ENCODE measurements at places on chromosomes 7 and 10. TPM values are rescaled to one million over a fixed set of nuclear protein-coding genes. Genes with fewer than 3 reads are reported as not detected.

The STEAP4 gene
- total RNA-seq: not detected

The LRRTM3 gene
- not detected for total RNA-seq

The ERVW-1 gene
- total RNA-seq: not detected

The LIPK gene
- not detected for total RNA-seq

DNA sequence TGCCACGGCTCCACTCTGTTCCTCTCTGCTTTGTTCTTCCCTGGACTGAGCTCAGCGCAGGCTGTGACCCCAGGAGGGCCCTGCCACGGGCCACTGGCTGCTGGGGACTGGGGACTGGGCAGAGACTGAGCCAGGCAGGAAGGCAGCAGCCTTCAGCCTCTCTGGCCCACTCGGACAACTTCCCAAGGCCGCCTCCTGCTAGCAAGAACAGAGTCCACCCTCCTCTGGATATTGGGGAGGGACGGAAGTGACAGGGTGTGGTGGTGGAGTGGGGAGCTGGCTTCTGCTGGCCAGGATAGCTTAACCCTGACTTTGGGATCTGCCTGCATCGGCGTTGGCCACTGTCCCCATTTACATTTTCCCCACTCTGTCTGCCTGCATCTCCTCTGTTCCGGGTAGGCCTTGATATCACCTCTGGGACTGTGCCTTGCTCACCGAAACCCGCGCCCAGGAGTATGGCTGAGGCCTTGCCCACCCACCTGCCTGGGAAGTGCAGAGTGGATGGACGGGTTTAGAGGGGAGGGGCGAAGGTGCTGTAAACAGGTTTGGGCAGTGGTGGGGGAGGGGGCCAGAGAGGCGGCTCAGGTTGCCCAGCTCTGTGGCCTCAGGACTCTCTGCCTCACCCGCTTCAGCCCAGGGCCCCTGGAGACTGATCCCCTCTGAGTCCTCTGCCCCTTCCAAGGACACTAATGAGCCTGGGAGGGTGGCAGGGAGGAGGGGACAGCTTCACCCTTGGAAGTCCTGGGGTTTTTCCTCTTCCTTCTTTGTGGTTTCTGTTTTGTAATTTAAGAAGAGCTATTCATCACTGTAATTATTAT is 1.2 kb downstream of the CLDN4 start:
- H3K36me3 ChIP-seq: no peaks in the 10 kb centered on the region
- no peak overlapping the region for H3K4me3 ChIP-seq
- no peak for DNase-seq
- peaks cover 5% of the 10 kb centered on the region for H3K27me3 ChIP-seq
- peaks cover 25% of the 10 kb centered on the region for H3K4me1 ChIP-seq

DNA sequence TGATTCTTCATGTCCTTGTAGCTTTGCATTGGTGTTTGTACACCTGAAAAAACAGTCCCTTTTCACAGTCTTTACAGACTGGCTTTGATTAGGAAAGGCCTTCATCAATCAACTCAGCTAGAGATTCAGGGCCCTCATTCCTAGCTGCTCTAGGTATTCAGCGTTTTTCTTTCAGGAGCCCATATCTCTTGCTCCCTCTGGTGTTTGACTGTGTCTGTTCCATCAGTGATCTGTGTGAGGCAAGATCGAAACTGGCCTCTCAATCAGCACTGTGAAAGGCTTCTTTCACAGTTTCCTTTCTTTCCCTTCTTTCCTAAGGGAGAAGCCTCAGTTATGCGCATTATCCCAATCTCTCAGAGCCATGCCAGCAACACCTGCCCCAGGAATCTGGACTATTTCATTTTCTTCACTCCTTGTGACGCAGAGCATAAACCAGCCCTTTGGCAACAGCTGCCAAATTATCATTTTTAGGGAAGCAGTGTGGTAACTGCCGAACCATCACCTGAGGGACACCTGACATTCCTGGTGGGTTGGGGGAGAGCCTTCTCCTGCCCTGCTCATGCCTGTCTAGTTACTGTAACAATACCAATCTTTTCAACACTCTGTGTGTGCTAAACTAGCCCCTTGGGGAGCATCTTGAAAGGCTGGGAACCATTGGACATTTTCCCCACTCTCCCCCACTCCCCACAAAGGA is 75.7 kb upstream of the CCDC71L start:
- H3K36me3 ChIP-seq: no peaks in the 10 kb centered on the region
- H3K4me3 ChIP-seq: no peak overlapping the region
- DNase-seq: peak; percentile 46
- H3K27me3 ChIP-seq: no peaks in the 10 kb centered on the region

GRCh38 chr7:50142425-50143017 is 49.5 kb upstream of the ZPBP start:
- H3K4me1 ChIP-seq: peaks cover 42% of the 10 kb centered on the region
- H3K36me3 ChIP-seq: no peaks in the 10 kb centered on the region
- H3K27me3 ChIP-seq: peaks cover 12% of the 10 kb centered on the region
- no peak for DNase-seq
- peak overlapping the region; percentile 42 for H3K27ac ChIP-seq

- no peaks in the 10 kb centered on the region for H3K36me3 ChIP-seq
- peak overlapping the region; percentile 78 for H3K4me3 ChIP-seq
- H3K4me1 ChIP-seq: peaks cover 28% of the 10 kb centered on the region
- H3K27ac ChIP-seq: no peak overlapping the region
Observed at GRCh38 chr10:62268027-62268398, 631 bp downstream of the RTKN2 start.

DNA sequence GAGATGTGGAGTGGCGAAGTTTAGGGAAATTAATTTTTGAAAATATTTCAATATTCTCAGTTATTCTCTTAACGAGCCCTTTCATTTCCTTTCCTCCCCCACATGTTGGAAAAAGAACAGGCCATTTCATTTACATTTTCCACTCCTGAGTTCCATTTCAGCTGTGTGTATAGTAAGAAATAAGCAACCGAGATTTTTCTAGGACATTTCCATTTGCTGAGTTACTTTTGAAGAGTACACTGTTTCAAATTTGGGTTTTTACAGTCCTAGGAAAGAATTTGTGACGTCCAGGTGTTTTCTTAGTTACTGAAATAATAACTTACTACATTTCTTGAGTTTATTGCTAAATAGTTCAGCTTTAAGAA is 1.2 kb downstream of the SEPTIN7 start:
- peaks cover 24% of the 10 kb centered on the region for H3K36me3 ChIP-seq
- H3K4me3 ChIP-seq: peak overlapping the region; percentile 95
- no peak for DNase-seq
- H3K4me1 ChIP-seq: peaks cover 49% of the 10 kb centered on the region

GRCh38 chr10:119988333-119988732 is 95.8 kb downstream of the SEC23IP start:
- no peaks in the 10 kb centered on the region for H3K36me3 ChIP-seq
- no peak for DNase-seq
- H3K4me1 ChIP-seq: no peaks in the 10 kb centered on the region
- peaks cover 16% of the 10 kb centered on the region for H3K27me3 ChIP-seq

DNA sequence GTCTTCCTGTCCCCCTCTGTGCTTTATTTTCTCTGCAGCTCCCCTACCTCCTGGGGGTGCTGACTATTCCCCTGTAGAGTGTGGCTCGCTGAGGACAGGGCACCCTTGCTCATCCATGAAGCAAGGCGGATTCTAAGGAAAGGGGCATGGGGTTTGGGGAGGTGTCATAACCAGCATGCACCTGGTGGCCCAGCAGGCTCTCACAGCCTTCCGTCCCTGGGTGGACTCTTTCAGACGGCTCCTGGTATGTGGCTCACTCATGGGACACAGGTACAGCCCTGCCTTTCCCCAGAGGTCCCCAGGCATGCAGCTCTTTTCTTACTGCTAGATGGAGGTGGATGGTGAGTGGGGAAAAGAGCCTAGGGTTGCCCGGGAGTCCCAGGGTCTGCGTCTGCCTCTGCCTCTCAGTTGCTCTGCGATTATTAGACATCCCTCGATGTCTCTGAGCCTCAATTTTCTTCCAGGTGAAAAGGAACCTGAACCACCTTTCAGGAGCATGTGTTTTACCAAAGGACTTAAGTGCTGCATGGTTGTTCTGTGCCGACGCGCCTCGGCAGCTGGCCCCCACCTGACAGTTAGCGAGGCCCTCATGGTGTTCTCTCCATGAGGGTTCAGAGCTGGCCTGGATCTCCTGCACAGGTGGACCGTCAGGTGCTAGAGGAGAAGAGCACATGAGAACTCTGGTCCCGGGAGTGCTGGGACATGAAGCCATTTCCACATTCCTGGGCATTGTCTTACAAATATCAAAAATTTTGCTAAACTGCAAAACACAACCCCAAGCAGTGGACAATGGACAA is 172.5 kb upstream of the SHH start:
- H3K4me3 ChIP-seq: no peak overlapping the region
- DNase-seq: peak; percentile 3
- H3K4me1 ChIP-seq: no peaks in the 10 kb centered on the region
- H3K36me3 ChIP-seq: no peaks in the 10 kb centered on the region
- no peak overlapping the region for H3K27ac ChIP-seq

- no peaks in the 10 kb centered on the region for H3K36me3 ChIP-seq
- DNase-seq: no peak
Observed at GRCh38 chr7:146606628-146607027, 490.0 kb downstream of the CNTNAP2 start.

GRCh38 chr7:101691822-101692384 is 62.8 kb upstream of the MYL10 start:
- no peak overlapping the region for H3K4me3 ChIP-seq
- H3K4me1 ChIP-seq: peaks cover 7% of the 10 kb centered on the region
- H3K27ac ChIP-seq: no peak overlapping the region

GRCh38 chr10:129964611-129965424 is 744 bp upstream of the EBF3 start:
- peaks cover 6% of the 10 kb centered on the region for H3K36me3 ChIP-seq
- H3K4me1 ChIP-seq: peaks cover 14% of the 10 kb centered on the region
- H3K27me3 ChIP-seq: peaks cover 69% of the 10 kb centered on the region
- no peak overlapping the region for H3K4me3 ChIP-seq

GRCh38 chr10:50832171-50832751 is 53.2 kb downstream of the A1CF start:
- no peaks in the 10 kb centered on the region for H3K36me3 ChIP-seq
- H3K27ac ChIP-seq: no peak overlapping the region
- DNase-seq: no peak
- no peak overlapping the region for H3K4me3 ChIP-seq
- peaks cover 19% of the 10 kb centered on the region for H3K27me3 ChIP-seq
- no peaks in the 10 kb centered on the region for H3K4me1 ChIP-seq

- no peaks in the 10 kb centered on the region for H3K36me3 ChIP-seq
- no peak overlapping the region for H3K27ac ChIP-seq
- H3K27me3 ChIP-seq: no peaks in the 10 kb centered on the region
- no peaks in the 10 kb centered on the region for H3K4me1 ChIP-seq
- no peak for DNase-seq
Observed at GRCh38 chr7:82327898-82328297, 115.7 kb downstream of the CACNA2D1 start.

DNA sequence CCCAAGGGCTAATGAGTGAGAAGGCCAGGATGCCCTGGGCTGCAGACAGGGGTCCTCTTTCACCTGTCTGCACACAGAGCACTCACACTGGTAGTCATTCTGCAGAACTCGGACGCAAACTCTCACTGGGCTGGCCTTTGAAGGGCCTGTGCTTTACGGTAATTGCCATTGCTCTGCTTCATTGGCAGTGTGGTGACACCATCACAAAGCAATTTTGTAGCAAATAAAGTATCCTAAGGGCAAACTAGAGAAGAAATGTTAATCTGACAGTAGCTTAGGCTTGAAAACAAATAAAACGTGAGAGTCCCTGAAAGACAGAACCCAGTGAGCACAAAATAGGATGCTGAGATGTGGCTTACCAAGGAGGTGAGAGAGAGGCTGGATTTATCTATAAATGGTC is 30.6 kb upstream of the FIGNL1 start:
- H3K4me3 ChIP-seq: no peak overlapping the region
- H3K27ac ChIP-seq: no peak overlapping the region
- no peak for DNase-seq
- H3K4me1 ChIP-seq: no peaks in the 10 kb centered on the region
- no peaks in the 10 kb centered on the region for H3K36me3 ChIP-seq

GRCh38 chr10:49174261-49174925 is 13.8 kb downstream of the TMEM273 start:
- H3K36me3 ChIP-seq: peaks cover 41% of the 10 kb centered on the region
- H3K27ac ChIP-seq: peak overlapping the region; percentile 9
- H3K4me3 ChIP-seq: no peak overlapping the region
- peaks cover 83% of the 10 kb centered on the region for H3K4me1 ChIP-seq
- no peak for DNase-seq
- no peaks in the 10 kb centered on the region for H3K27me3 ChIP-seq

DNA sequence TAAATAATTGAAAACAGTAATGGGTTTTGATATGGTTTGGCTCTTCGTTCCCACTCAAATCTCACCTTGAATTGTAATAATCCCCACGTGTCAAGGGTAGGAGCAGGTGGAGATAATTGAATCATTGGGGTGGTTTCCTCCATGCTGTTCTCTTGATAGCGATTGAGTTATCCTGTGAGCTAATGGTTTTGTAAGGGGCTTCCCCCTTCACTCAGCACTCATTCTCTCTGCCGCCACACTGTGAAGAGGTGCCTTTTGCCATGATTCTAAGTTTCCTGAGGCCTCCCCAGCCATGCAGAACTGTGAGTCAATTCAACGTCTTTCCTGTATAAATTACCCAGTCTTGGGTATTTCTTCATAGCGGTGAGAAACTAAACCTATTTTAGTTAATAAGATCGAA is 551.7 kb upstream of the POT1 start:
- no peaks in the 10 kb centered on the region for H3K36me3 ChIP-seq
- no peak for DNase-seq
- H3K4me1 ChIP-seq: no peaks in the 10 kb centered on the region
- H3K4me3 ChIP-seq: no peak overlapping the region
- H3K27me3 ChIP-seq: no peaks in the 10 kb centered on the region

DNA sequence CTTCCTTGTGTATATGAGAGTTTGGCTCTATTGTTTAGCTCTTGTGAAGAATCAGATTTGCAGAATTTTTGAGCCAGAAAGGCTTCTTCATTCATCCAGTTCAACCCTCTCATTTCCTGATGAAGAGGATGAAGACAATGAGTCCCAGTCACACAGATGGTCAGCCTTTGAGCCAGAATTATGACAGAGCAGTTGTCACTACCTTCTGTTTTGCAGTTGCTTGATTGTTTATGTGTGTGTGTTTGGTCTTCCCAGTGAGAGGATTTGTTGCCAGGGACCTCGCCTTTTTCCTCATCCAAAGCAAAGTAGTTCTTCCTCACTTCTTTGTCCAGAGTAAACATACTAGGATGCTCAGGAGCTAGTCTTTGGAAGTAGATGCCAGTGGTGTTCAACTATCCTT is 15.6 kb downstream of the MDFIC start:
- H3K36me3 ChIP-seq: peaks cover 50% of the 10 kb centered on the region
- H3K4me3 ChIP-seq: no peak overlapping the region
- H3K4me1 ChIP-seq: peaks cover 59% of the 10 kb centered on the region
- no peak for DNase-seq
- no peak overlapping the region for H3K27ac ChIP-seq

- H3K27ac ChIP-seq: no peak overlapping the region
- H3K36me3 ChIP-seq: peaks cover 3% of the 10 kb centered on the region
- no peak overlapping the region for H3K4me3 ChIP-seq
- no peak for DNase-seq
- no peaks in the 10 kb centered on the region for H3K27me3 ChIP-seq
Observed at GRCh38 chr10:117364110-117364960, 10.9 kb downstream of the PDZD8 start.

DNA sequence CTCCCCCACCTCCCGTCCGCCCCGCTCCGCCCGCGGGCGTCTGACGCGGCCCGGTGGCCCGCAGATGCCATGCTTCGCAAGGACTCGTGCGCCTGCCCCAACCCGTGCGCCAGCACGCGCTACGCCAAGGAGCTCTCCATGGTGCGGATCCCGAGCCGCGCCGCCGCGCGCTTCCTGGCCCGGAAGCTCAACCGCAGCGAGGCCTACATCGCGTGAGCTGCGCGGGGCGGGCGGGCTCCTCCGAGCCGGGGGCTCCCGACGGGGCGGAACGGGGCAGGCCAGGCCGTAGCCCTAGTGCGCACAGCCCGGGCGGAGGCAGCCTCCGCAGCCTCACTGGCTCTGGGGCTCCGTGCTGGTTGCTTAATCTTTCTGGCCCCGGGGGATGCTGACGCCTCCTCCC is 2.8 kb downstream of the ASIC3 start:
- H3K36me3 ChIP-seq: peaks cover 5% of the 10 kb centered on the region
- H3K4me3 ChIP-seq: no peak overlapping the region
- DNase-seq: peak; percentile 69
- H3K27me3 ChIP-seq: peaks cover 10% of the 10 kb centered on the region
- peaks cover 24% of the 10 kb centered on the region for H3K4me1 ChIP-seq
- H3K27ac ChIP-seq: no peak overlapping the region
